Endothelial cell of umbilical vein (primary cell): ENCODE measurements at places on chromosomes 1 and 21. TPM values are rescaled to one million over a fixed set of nuclear protein-coding genes. Genes with fewer than 3 reads are reported as not detected.

DNA sequence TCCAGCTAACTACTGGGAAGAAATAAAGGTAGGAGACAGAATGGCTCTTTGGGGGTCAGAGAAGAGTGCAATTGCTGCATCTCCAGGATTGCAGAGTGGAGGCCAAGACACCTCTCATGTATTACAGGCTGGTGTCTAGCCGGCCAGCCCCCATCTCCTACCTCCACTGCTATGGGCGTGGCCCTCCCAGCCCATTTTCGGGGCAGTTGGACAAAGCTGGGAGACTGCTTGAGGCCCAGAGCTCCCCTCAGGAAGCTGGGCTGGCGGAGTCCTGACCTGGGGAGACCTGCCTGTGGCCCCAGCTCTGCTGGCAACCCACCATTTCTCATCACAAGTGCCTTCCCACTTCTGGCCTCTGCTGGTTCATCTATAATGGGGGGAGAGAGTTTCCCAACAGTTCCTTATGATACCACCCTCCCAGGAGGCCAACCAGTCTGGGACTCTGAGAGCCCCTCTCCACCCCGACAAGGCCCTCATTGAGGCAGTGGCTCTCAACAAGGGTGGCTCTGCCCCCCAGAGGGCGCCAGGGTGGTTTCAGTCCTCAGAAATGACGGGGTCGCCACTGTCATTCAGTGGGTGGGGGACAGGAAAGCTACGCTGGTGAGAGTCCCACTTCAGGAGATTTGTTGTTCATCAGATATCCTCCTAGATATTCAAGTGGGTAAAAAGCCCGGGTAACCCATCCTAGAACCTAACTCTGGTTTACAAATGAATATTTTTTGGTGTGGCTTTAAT, 11.5 kb downstream of the RAP1GAP start:
- DNase-seq = no peak

GRCh38 chr1:198667186-198667585, 28.3 kb downstream of the PTPRC start:
- DNase-seq = no peak

- DNase-seq = no peak
These were observed 279.7 kb downstream of the ST6GALNAC3 start for GRCh38 chr1:76354236-76354635.

DNA sequence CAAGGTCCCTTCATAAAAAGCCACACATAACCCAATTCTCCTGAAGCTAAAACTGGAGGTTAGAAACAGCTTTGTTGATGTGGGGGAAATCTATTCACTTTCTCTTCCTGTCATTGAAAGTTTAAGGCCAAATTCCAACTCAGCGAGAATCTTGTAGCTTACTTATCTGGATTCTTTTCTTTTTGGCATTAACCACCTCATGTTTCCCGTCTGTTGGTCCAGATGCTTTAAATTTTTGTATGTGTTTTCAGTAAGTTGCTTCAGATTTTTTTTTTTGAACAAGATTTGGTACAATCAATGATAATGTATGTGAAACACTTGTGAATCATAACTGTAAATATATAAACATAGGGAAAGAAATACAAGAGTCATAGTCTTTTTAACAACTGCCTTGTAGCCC, 33.7 kb upstream of the NEK7 start:
- DNase-seq = peak; percentile 77

GRCh38 chr1:107817935-107818334, 147.0 kb downstream of the VAV3 start:
- no peak for DNase-seq

- no peak for DNase-seq
These were observed 74.9 kb upstream of the ANGPTL1 start for GRCh38 chr1:178945763-178946266.

DNA sequence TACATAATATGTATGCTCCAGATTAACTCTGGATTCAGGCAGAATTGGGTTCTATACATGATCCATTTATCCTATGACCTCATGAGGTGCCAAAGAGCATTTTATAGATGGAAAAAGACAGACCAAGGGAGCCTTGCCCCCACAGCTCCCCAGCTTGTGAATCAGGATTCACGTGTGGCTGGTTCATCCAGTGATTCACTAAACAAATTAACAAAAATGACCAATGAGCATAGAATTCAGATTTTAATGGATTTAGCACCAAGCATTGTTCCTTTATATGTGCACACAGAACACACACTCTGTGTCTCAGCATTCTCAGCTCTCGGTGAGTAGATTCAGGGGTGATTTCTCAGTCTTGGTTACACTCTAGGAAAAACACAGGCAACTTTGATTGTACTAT, 51.7 kb upstream of the BARHL2 start:
- DNase-seq = no peak

GRCh38 chr1:119353836-119354235, 14.7 kb upstream of the HAO2 start:
- no peak for DNase-seq

The AMIGO1 gene
- 0.78 and 0.88 TPM in 2 replicates for total RNA-seq
